ENCODE measurements at places on chromosomes 7 and 10. TPM values are rescaled to one million over a fixed set of nuclear protein-coding genes. Genes with fewer than 3 reads are reported as not detected.

DNA sequence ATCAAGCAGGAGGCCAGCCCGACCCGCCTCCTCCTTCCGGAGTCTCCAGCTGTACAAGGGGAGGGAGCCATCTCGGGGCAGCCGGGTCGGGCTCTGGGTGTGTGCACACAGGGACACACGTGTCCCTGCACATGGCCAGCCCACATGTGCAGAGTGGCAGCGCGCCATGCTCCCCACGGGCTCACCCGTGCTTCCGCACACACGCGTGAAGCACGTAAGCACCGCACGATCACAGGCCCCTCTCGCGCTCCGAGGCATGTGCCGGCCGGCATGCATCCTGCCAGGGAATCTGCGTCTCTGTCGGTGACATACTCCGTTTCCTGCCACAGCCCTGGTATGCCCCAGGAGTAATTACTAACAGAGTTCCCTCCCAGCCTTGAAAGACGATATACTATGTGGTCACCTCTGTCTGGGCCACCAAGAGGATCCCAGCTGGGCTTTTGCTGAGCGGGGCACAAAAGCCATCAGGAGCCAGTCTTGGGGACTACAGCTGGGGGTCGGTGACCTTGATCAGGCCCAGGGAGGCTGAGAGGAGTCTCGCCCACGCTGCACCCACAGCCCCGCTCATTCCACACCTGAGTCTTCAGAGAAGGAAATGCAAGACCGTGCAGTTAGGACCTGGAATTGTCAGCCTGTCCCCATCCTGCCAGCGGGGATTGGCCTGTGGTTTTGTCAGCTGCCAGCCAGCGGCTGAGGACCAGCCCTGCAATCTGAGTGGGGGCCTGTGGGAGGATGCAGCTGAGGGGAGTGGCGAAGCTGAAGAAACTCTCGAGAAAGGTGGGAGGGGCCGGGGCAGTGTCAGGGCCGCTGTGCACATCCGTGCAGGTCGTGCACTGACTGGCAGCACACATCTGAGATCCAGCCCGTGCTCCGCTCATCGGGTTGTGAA lies 11.0 kb upstream of the LFNG start:
- peak; percentile 89 for DNase-seq

DNA sequence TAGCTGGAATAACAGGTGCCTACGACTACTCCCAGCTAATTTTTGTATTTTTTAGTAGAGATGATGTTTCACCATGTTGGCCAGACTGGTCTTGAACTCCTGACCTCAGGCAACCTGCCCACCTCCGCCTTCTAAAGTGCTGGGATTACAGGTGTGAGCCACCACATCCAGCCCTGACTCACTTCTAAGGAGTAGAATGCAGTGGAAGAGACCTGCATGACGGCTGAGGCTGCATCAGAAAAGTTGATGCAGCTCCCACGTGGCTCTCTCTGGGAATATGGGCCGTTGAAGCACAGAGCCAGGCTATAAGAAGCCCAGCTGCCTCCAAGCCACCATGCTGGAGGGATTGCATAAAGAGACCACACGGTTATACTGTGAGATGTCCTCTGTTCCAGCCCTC lies 21.6 kb upstream of the ASL start:
- no peak for DNase-seq

DNA sequence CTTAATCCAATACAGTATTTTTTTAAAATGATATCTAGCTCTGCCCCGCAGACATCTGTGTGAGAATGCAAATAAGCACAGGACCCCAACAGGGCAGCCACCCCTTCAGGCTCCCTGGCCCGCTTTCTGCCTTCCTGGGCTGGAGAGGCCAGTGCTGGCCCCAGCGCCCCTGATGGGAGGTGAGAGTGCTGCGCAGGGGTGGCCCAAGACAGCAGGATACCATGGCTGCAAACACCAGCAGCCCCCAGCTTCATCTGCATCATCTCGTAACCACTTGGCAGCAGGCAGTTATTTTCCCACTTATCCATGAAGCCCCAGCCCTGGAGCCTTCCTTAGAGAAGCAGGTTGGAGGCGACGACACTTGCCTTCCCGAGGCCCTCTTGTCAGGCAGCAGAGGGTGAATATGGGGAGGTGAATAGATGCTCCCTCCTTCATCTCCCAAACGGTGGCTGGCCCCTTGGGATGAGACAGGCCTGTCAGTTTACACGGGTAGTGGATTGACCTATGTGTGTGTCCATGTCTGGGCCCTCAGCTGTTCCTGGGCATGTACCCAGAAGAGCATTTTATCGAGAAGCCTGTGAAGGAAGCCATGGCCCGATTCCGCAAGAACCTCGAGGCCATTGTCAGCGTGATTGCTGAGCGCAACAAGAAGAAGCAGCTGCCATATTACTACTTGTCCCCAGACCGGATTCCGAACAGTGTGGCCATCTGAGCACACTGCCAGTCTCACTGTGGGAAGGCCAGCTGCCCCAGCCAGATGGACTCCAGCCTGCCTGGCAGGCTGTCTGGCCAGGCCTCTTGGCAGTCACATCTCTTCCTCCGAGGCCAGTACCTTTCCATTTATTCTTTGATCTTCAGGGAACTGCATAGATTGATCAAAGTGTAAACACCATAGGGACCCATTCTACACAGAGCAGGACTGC lies 71.2 kb downstream of the ALOX5 start:
- no peak for DNase-seq

GRCh38 chr7:18494821-18495408 lies 634 bp upstream of the HDAC9 start:
- peak; percentile 45 for DNase-seq

Gene SNCG
- total RNA-seq: not detected

DNA sequence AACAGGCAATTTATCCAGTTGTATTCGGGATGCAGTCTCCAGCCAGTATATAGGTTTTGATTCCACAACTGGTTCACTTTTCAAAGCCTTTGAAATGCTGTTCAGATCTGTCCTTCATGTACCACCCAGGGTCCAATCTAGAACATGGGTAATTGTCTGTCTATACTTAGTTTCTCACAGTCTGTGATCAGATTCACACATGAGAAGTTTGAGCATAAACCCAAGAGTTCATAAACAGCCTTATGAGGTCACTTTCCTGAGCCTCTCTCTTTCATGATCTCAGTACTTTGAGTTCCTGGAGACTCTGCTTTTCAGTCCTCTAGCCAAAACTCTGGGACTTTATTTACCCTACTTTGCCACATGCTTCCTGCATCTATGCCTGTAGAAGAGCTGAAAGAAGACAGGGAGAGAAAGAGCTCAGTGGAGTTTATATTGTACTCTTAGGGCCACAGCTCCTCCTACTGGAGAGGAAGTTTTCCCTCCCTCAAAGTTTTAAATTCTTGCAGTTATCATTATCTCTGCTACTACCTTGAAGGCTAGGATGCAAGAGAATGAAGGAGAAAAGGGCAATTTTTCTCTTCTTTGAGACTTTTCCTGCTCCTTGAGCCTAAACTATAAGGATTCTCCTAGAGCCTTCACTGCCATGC lies 172.0 kb downstream of the ZEB1 start:
- peak; percentile 37 for DNase-seq
